ENCODE measurements at places on chromosomes 3 and 15.
A peak's percentile ranks its signal among the peaks of the same experiment; 100 is the strongest.

DNA sequence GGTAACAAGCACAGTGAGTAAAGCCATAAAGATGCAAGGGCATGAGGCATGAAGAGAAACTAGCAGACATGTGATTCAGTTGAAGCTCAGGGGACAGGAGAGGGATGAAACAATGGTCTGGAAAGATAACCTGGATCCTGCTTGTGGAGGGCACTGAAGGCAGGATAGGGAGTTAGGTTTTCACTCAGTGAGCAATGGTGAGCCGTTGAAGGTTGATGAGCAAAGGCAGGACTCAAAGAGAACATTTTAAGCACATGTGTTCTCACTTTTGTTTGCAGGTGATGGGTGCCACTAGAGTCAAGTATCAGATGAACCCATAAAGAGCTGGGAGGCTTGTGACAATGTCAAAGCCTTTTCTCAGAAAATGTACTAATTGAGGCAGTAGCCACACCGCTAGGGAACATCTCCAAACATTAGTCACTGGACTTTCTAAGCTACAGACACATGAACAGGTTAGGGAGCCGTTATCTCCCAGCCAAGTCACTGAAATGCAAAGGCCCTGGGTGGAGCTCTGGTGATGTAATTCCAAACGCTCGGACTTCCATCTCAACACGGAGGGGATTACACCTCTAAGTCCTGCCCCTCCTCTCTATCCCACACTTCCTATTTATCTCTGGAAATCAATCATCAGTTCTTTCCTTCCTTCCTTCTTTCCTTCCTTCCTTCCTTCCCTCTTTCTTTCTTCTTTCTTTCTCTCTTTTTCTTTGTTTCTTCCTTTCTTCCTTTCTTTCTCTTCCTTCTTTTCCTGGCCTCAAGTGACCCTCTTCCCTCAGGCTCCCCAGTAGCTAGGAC is 22.7 kb downstream of the KLHL6 start:
- peak; percentile 39 for DNase-seq

DNA sequence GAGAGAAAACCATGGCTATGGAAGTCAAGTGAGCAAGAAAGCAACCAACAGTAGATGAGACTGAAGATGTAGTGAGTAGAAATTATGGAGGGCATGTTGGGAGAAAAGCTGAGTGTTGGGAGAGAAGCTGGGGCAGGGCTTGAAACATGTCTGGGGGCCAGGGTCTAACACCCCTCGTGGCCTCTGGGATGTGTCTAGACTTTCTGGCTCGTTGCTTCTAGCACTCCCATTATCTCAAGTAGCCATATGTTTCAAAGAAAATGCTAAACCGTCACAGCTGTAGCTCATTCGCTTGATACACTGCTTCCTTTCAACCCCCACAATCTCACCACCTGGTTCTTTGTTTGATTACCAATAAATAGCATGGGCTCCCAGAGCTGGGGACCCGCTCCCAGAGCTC is 83.8 kb upstream of the BCHE start:
- DNase-seq: no peak

DNA sequence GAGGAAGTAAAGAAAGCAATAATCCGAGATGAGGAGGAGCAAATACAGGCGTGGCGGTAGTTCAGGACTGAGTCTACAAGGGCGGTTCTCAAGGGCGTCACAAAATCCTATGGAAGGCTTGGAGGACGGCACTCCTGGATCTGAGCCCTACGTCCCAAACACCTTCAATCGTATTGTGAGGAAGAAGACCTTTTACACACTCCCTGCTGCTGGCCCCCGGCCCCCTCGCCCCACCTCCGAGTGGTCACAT is 747 bp downstream of the PLD1 start:
- peak; percentile 74 for DNase-seq

- DNase-seq: no peak
Measured at GRCh38 chr3:102533784-102534183, 99.0 kb downstream of the ZPLD1 start.

- DNase-seq: peak; percentile 99
Measured at GRCh38 chr3:38649500-38650247, at the start of gene SCN5A. Gene SCN5A (minus strand): TSS chr3:38649687. CDS start chr3:38633307, 16,380 bp downstream.

GRCh38 chr3:192864941-192865340 is 52.7 kb downstream of the MB21D2 start:
- no peak for DNase-seq

- DNase-seq: no peak
Measured at GRCh38 chr15:92579486-92579885, 76.1 kb downstream of the FAM174B start.

GRCh38 chr3:181755959-181756358 is 44.2 kb downstream of the SOX2 start:
- DNase-seq: no peak

DNA sequence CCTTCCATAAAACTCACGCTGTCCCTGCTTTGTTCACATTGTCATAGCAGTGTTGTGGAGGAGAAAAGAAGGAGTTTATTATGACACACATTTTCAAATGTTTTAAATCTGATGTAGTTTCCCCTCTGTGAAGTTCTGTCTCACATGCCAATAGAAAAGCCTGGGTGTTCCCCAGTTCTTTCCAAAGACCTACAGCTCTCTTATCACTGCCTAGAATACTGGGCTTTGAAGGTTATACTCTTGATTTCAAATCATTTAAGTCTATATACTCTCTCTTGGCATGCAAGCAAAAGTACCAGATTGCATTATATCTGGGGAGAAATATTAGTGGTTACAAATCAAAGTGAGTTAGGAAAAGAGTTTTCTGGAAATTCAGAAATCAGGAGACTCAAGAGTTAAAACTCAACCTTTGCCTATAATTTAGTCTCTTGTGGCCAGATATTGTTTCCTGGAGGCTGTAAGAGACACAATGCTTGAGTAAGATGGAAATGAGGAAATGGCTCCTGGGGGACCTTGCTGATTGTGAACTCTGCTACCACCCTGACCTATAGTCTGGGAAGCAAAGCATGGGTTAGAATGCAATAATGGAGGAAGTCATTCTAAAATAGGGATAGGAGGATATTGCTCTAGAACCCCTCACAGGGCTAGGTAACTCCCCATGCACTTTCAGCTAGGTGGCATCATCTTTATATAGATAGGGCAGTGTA is 182.8 kb downstream of the KCNAB1 start:
- DNase-seq: no peak

DNA sequence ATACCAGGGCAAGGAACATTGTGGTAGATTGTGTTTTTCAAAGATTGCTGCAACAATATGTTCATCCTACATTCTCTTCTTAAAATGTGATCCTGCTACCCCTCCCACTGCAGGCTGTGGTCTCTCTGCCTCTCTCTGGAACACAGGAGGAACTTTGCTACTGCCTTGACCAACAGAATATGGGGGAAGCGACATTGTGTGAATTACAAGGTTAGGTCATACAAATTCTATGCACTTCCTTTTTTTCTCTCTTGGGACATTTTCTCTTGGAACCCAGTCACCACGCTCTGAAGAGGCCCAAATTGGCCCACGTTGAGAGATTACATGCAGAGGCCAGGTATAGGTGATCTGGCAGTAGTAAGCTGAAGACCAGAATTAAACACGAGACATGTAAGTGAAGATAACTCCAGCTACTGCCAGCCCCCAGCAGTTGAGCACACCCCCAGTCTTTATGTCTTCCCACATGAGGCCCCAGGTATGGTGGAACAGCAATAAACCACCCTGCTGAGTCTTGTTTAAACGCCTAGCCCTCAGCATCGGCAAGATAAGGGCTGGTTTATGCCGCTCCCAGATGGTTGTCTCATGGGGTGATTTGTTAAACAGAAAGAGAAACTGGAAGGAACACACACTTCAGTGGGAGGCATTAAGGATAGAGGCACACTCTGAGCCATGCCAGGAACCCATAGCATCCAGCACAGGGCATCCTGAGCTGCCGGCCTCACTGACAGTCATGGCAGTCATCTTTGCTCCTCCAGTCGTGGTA is 59.9 kb downstream of the FAM43A start:
- DNase-seq: no peak

GRCh38 chr15:77499087-77499760 is 78.5 kb downstream of the HMG20A start:
- DNase-seq: peak; percentile 38

GRCh38 chr3:65561617-65562016 is 477.1 kb downstream of the MAGI1 start:
- no peak for DNase-seq

DNA sequence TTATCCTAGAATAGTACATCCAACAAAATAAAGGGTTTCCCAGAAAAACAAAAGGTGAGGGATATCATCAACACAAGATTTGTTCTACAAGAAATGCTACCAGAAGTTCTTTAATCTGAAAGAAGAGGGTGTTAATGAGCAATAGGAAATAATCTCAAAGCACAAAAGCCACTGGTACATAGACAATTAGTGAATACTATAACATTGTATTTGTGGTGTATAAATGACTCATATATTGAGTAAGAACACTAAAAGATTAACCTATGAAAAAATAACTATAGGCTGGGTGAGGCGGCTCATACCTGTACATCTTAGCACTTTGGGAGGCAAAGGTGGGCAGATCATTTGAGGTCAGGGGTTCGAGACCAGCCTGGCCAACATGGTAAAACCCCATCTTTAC is 210.2 kb upstream of the SLITRK3 start:
- DNase-seq: no peak

DNA sequence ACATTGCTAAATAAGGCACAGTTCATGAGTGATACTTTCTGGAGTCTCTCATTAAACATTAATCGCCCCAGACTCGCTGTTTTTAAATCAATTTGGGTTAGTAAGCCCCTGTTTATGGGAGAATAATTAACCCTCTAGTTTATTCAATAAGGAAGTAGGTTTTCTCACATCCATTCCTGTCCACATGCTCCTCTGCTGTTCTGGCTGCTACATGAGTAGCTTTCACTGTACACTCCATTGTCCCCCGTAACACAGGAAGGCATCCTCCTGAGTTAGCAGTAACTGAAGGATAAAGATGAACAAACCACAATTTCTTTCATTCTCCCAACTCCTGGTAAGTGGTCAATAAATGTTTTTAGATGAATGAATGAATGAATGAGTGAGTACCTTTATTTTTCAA is 378.5 kb downstream of the DIPK2A start:
- no peak for DNase-seq

GRCh38 chr3:36876181-36876936 is 68.5 kb downstream of the TRANK1 start:
- no peak for DNase-seq

DNA sequence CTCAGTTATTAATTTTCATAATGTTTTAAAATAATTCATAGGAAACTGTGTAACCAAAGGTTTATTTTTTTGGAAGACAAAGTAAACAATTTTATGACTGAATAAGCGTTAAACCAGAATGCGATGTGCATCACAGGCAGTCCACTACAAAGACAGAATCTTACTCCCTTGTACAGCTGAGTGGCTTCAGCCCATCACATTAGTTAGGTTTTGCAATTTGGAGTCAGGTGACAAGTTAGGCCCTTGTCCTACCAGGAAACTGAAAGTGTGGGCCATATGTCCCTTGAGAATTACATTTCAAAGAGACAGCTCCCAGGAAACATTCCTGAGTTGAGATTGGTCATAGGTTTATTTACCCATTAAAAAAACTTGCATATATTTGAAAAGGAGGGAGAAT is 156.3 kb downstream of the MEX3B start:
- no peak for DNase-seq
